ENCODE measurements at places on chromosomes 11 and 22.

GRCh38 chr11:126581871-126582648 lies 226.6 kb downstream of the ST3GAL4 start:
- peaks cover 11% of the 10 kb centered on the region for H3K4me1 ChIP-seq
- H3K36me3 ChIP-seq = no peaks in the 10 kb centered on the region
- no peak overlapping the region for H3K4me3 ChIP-seq
- no peak overlapping the region for H3K27ac ChIP-seq

- no peaks in the 10 kb centered on the region for H3K36me3 ChIP-seq
- no peak for DNase-seq
- no peaks in the 10 kb centered on the region for H3K4me1 ChIP-seq
- no peak overlapping the region for H3K27ac ChIP-seq
- H3K27me3 ChIP-seq = no peaks in the 10 kb centered on the region
- H3K4me3 ChIP-seq = no peak overlapping the region
Measured at GRCh38 chr22:20305894-20306645, 13.8 kb downstream of the DGCR6L start.

DNA sequence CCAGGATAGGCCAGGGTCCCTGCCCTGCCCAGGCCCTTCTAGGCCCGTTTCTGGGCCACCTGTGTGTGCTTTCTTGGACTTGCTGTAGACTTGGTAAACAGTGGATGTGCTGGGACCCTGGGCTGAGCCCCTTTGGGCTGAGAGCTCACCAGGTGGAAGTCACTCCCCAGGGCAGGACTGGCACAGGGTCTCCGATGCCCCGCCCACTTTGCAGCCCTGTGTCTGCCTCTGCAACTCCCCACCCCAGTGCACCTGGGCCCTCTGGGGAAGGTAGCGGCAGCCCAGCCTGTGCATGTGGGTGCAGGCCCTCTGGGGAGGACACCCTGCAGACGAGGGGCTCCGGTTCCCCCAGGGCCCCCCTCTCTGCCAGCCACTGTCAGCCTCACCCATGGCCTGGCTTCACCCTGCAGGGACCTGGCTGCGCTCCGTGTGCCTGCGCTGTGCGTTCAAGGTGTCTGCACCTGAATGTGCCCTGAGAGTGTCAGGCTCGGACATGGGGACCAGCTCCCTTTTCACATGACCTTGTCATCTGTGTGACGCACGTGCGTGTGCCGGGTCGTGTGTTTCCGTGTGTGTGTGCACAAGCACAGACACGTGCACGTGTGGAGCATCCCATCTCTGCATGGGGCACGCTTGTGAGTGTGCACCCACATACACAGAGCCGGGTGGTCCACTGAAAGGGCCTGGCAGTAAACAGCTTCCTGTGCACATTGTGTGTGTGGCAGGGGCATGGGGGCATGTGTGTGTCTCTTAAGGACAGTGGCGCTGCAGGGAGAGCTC lies 118.5 kb downstream of the KCNQ1OT1 start:
- H3K27ac ChIP-seq = no peak overlapping the region
- DNase-seq = no peak
- no peaks in the 10 kb centered on the region for H3K36me3 ChIP-seq
- no peak overlapping the region for H3K4me3 ChIP-seq

GRCh38 chr11:63939397-63939891 lies 642 bp downstream of the NAA40 start:
- H3K4me1 ChIP-seq = peaks cover 11% of the 10 kb centered on the region
- H3K27me3 ChIP-seq = no peaks in the 10 kb centered on the region
- H3K36me3 ChIP-seq = no peaks in the 10 kb centered on the region
- peak; percentile 31 for DNase-seq

GRCh38 chr11:119055901-119056300 lies 1.1 kb downstream of the HYOU1 start:
- no peak overlapping the region for H3K27ac ChIP-seq
- H3K36me3 ChIP-seq = peaks cover 42% of the 10 kb centered on the region
- H3K4me3 ChIP-seq = peak overlapping the region; percentile 72
- DNase-seq = peak; percentile 49
- no peaks in the 10 kb centered on the region for H3K27me3 ChIP-seq

DNA sequence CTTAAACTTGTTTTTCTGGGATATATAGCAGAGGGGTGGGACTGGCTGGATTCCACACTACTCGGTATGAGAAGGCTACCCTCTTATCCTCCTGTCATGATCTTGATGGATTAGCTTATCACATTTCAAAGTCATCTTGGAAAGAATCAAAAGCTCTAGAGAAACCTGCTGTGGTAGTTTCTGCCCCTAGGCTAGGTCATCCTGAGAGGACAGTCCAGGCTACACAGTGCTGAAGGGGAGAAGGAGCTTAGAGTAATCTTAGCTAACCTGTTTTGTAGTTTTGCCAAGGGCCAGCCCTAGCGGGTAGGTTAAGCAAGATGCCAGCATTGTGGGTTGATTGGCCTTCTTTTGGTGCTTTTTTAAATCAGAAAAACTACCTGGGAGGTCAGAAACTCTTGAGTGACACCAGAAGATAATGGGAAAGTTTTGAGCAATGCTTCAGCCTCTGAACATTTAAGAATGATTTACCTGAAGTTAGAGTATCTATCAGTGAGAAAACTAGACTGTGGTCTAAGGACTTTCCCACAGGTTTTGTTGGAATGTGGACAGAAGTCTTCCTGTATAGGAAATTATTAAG lies 21.3 kb downstream of the PIWIL4 start:
- H3K4me3 ChIP-seq = no peak overlapping the region
- no peaks in the 10 kb centered on the region for H3K27me3 ChIP-seq
- no peaks in the 10 kb centered on the region for H3K36me3 ChIP-seq
- H3K4me1 ChIP-seq = peaks cover under 1% of the 10 kb centered on the region
- no peak for DNase-seq

DNA sequence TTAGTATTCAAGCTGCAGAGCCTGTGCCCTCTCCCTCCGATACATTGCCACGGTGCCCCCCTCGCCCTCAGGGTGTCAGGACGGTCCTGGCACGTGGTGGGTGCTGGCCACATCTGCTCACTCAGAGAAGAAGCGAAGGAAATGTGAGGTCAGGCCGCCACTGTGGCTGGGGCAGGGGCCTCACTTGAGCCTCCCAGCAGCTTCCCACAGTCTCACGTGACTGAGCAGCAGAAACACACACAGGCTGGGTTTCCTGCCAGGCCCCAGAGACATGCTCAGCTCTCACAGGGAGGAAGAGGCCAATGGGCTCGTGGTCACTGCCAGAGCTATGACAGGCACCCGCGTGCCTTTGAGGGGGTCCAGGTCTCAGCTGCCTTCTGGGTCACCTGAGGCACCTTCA lies 37.9 kb upstream of the PRR5 start:
- no peak overlapping the region for H3K27ac ChIP-seq
- H3K27me3 ChIP-seq = no peaks in the 10 kb centered on the region
- H3K36me3 ChIP-seq = no peaks in the 10 kb centered on the region
- H3K4me1 ChIP-seq = peaks cover 12% of the 10 kb centered on the region
- no peak overlapping the region for H3K4me3 ChIP-seq
- peak; percentile 62 for DNase-seq

GRCh38 chr11:19084661-19085315 lies 24.3 kb upstream of the MRGPRX2 start:
- peaks cover 47% of the 10 kb centered on the region for H3K4me1 ChIP-seq
- no peaks in the 10 kb centered on the region for H3K36me3 ChIP-seq
- H3K4me3 ChIP-seq = no peak overlapping the region
- no peaks in the 10 kb centered on the region for H3K27me3 ChIP-seq

GRCh38 chr11:68398995-68399851 lies 61.3 kb upstream of the PPP6R3 start:
- no peak for DNase-seq
- no peak overlapping the region for H3K27ac ChIP-seq
- H3K36me3 ChIP-seq = peaks cover 20% of the 10 kb centered on the region
- H3K4me1 ChIP-seq = no peaks in the 10 kb centered on the region
- no peak overlapping the region for H3K4me3 ChIP-seq

DNA sequence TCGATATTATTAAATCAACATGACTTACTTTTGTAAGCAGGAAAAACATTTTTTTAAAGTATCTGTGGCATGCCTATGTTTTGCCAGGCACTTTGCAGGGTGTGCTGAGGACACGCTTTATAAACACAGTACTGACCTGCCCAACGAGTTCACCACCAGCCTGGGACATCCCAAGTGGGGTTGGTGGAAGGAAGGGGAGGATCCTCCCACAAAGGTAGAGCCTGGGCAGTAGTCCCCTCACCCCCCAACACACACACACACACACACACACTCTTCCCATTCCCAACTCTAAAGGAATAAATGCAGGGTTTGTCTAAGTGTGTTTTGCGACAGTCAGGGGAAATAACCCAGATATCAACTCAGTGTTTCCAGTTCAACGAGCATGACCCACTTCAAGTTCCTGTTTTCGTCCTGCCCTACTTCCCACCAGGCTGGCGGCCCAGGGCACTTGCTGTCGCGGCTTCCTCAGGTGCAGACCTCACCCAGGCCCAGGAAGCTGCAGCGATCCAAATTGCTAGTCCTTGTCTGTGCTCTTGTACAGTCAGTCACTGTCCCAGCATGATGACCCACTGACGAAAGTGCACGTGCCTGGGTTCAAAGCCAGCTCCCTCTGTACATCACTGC lies 3.1 kb downstream of the CERK start:
- peaks cover 39% of the 10 kb centered on the region for H3K4me1 ChIP-seq
- DNase-seq = peak; percentile 79
- H3K27ac ChIP-seq = peak overlapping the region; percentile 90
- no peaks in the 10 kb centered on the region for H3K27me3 ChIP-seq

DNA sequence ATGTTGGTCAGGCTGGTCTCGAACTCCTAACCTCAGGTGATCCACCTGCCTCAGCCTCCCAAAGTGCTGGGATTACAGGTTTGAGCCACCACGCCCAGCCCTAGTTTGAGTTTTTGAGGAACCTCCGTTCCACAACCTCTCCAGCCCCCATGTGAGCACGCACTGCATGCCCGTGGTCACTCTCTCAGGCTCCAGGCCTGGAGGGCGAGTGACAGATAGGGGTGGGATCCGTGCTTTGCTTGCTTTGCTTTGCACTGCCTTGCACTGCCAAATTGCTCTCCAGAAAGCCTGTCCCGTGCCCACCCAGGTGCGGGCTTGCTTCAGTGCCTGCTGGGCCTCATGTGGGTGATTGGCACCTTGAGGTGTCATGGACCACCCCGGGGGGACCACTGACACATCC lies 29.9 kb downstream of the FGF4 start:
- H3K27ac ChIP-seq = no peak overlapping the region
- no peaks in the 10 kb centered on the region for H3K27me3 ChIP-seq
- no peaks in the 10 kb centered on the region for H3K36me3 ChIP-seq

DNA sequence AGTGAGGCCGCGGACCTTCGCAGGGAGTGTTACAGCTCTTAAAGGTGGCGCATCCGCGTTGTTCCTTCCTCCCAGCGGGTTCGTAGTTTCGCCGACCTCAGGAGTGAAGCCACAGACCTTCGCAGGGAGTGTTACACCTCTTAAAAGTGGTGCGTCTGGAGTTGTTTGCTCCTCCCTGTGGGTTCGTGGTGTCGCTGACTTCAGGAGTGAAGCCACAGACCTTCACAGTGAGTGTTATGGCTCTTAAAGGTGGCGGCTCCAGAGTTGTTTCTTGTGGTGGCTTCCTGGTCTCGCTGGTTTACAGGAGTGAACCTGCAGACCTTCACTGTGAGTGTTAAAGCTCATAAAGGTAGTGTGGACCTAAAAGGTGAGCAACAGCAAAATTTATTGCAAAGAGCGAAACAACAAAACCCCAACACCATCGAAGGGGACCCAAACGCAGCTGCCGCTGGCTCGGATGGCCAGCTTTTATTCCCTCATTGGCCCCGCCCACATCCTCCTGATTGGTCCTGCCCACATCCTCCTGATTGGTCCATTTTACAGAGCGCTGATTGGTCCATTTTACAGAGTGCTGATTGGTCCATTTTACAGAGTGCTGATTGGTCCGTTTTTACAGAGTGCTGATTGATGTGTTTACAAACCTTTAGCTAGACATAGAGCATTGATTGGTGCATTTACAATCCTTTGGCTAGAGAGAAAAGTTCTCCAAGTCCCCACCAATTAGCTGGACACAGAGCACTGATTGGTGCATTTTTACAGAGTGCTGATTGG lies 1.2 kb upstream of the TMEM45B start:
- H3K36me3 ChIP-seq = no peaks in the 10 kb centered on the region
- no peak for DNase-seq
- H3K27me3 ChIP-seq = peaks cover 4% of the 10 kb centered on the region
- no peak overlapping the region for H3K27ac ChIP-seq

All from endothelial cell of umbilical vein (primary cell).